Naive thymus-derived CD8-positive, alpha-beta T cell (primary cell): ENCODE measurements at places on chromosomes 6 and 20. TPM values are rescaled to one million over a fixed set of nuclear protein-coding genes. Genes with fewer than 3 reads are reported as not detected.

Gene RHAG
- total RNA-seq: not detected

Gene SRC
- total RNA-seq: 0.60 TPM

Gene RAET1L
- total RNA-seq: not detected

Gene C20orf144
- 0.47 TPM for total RNA-seq

Gene C6orf15
- not detected for total RNA-seq

Gene MPIG6B
- total RNA-seq: 1.4 TPM

GRCh38 chr6:125835221-125835744 is 44.5 kb downstream of the NCOA7 start:
- H3K36me3 ChIP-seq: peaks cover 15% of the 10 kb centered on the region
- H3K27me3 ChIP-seq: no peaks in the 10 kb centered on the region
- no peak overlapping the region for H3K27ac ChIP-seq
- H3K4me3 ChIP-seq: no peak overlapping the region
- DNase-seq: no peak

DNA sequence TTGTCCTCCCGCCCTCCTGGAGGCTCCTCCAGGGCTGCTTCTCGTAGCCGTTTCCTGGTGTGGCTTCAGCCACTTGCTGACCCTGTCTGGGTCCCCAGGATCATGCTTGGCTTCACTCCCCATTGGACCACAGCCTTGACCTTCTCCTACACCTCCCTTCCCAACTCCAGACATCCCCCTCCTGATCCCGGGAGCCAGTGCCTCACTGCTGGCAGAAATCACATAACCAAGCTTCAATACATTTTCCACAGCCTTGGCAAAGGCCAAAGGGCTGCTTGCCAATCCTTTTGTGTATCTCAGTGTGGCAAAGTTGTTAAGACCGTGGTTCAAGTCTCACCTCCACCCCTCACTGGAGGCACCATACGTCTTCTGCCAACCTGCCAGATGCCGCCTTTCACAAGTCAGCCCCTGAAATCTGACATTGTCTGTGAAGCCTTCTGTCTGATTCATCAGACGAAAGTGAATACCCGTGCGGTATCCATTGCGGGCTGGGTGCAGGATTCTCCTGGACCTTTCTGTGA is 60.1 kb downstream of the PHACTR3 start:
- DNase-seq: no peak
- no peaks in the 10 kb centered on the region for H3K4me1 ChIP-seq
- peaks cover 35% of the 10 kb centered on the region for H3K27me3 ChIP-seq
- no peaks in the 10 kb centered on the region for H3K36me3 ChIP-seq

- no peaks in the 10 kb centered on the region for H3K36me3 ChIP-seq
- H3K4me1 ChIP-seq: no peaks in the 10 kb centered on the region
- H3K4me3 ChIP-seq: no peak overlapping the region
- no peak for DNase-seq
Measured at GRCh38 chr20:40282541-40282940, 406.5 kb downstream of the MAFB start.

DNA sequence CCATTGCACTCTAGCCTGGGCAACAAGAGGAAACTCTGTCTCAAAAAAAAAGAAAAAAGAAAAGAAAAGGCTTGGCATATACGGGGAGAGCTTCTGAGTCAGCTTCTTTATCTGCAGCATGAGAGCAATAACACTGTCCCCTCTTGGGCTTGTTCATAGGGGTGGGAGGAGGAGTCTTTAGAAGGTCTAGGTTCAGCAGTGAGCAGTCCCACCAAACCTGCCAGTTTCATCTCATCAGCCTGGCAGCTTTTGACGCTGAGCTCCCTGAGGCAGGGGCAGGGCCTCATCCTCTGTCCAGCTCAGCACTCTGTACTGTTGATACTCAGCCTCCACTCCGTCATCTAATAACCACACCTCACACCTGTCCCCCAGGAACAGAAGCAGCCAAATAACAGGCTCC is 5.6 kb upstream of the C6orf132 start:
- H3K27me3 ChIP-seq: peaks cover 13% of the 10 kb centered on the region
- peaks cover 2% of the 10 kb centered on the region for H3K4me1 ChIP-seq
- no peaks in the 10 kb centered on the region for H3K36me3 ChIP-seq
- no peak for DNase-seq

GRCh38 chr20:40651151-40651550 is 37.9 kb downstream of the MAFB start:
- H3K4me3 ChIP-seq: no peak overlapping the region
- H3K4me1 ChIP-seq: no peaks in the 10 kb centered on the region
- no peak overlapping the region for H3K27ac ChIP-seq
- DNase-seq: no peak

DNA sequence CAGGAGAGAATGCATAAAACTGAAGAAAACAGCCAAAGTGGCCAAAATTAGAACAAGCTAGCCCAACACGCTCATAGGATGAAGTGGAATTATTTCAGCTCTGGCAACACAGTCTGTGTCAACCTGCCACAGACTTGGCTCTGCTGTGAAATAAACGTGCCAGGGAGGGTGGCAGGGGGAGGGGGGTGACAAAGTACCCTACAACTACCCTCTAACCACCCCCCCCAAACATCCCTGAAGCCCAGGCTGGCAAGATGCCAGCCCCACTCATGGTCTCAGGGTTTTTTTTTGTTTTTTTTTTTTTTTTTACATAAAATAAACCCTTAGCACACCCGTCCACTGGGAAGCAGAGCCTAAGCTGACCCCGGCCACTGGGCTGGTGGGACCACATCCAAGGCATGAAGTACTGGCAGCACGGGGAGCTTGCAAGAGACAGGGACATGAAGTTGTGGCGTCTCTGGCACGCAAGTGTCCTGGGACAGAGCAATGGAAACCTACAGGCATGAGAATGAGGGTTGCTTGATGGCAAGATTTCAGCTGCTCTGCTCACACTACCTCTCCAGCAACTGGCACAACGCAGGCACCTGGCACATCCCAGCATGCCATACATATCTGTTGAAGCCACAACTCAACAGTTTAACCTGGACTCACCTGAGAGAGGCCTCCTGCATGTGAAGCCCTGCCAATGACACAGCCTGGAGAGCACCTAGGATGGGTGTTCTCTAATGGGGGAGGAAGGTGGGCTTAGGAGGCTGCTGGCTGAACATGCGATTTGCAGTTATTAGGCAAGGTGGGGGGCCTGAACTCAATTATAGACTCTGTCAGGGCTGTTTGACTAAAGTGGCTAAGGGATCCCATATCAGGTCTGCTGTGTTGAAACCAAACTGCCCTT is 76.4 kb downstream of the TRAM2 start:
- no peaks in the 10 kb centered on the region for H3K27me3 ChIP-seq
- peaks cover 5% of the 10 kb centered on the region for H3K36me3 ChIP-seq
- no peak overlapping the region for H3K27ac ChIP-seq
- H3K4me3 ChIP-seq: no peak overlapping the region
- DNase-seq: no peak

DNA sequence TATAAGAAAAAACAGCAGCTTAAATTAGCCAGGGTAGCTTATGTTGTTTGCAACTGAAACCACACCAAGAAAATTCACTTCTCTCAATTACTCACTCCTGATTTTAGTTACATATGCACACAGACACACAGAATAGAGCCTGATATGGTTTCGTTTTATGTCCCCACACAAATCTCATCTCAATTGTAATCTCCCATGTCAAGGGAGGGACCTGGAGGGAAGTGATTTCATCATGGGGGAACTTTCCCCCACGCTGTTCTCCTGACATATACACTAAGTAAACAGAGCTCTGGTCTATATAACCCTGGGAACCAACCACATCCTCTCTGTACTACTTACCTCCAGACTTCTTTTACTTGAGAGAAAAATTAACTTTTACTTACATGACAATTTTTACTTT is 9.8 kb downstream of the OR12D1 start:
- H3K36me3 ChIP-seq: peaks cover 3% of the 10 kb centered on the region
- peaks cover 35% of the 10 kb centered on the region for H3K27me3 ChIP-seq
- no peaks in the 10 kb centered on the region for H3K4me1 ChIP-seq
- H3K4me3 ChIP-seq: no peak overlapping the region
- DNase-seq: no peak
- no peak overlapping the region for H3K27ac ChIP-seq

GRCh38 chr6:2760882-2761842 is 4.0 kb upstream of the WRNIP1 start:
- peaks cover 18% of the 10 kb centered on the region for H3K4me1 ChIP-seq
- DNase-seq: peak; percentile 39
- no peaks in the 10 kb centered on the region for H3K27me3 ChIP-seq

- DNase-seq: peak; percentile 56
- H3K36me3 ChIP-seq: peaks cover 9% of the 10 kb centered on the region
- H3K27ac ChIP-seq: peak overlapping the region; percentile 94
- peaks cover 51% of the 10 kb centered on the region for H3K4me1 ChIP-seq
- H3K4me3 ChIP-seq: peak overlapping the region; percentile 99
Measured at GRCh38 chr20:63628246-63628975, 1.5 kb upstream of the GMEB2 start.

DNA sequence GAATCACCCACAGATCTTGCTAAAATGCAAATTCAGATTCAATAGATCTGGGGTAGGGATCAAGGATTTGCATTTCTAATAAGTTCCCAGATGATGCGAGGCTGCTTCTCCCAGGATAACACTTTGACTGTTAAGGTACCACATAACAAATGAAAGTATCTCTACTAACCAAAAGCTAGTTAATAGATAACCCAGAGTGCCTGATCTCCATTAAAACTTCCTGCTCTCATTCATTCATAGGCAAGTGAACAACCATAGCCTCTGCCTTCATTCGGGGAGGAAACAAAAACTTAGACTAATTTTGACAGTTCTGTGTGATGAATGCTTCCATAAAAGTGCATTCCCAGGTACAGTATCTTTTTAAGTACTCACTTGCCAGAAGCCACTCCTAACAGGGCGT is 265.6 kb upstream of the BTBD3 start:
- no peak overlapping the region for H3K27ac ChIP-seq
- no peaks in the 10 kb centered on the region for H3K4me1 ChIP-seq
- no peaks in the 10 kb centered on the region for H3K36me3 ChIP-seq

GRCh38 chr20:59316911-59317731 is 16.7 kb downstream of the EDN3 start:
- no peaks in the 10 kb centered on the region for H3K27me3 ChIP-seq
- no peak for DNase-seq
- H3K27ac ChIP-seq: no peak overlapping the region
- H3K4me1 ChIP-seq: no peaks in the 10 kb centered on the region

GRCh38 chr6:35242906-35243305 is 16.6 kb upstream of the ZNF76 start:
- H3K36me3 ChIP-seq: peaks cover 2% of the 10 kb centered on the region
- no peak overlapping the region for H3K4me3 ChIP-seq
- no peak overlapping the region for H3K27ac ChIP-seq
- H3K4me1 ChIP-seq: peaks cover 2% of the 10 kb centered on the region
- no peak for DNase-seq
